ENCODE measurements at places on chromosomes 1 and 21.

GRCh38 chr1:185907246-185907645 is 173.1 kb downstream of the HMCN1 start:
- DNase-seq, result no peak

GRCh38 chr1:99590578-99591209 is 55.2 kb upstream of the PALMD start:
- no peak for DNase-seq

DNA sequence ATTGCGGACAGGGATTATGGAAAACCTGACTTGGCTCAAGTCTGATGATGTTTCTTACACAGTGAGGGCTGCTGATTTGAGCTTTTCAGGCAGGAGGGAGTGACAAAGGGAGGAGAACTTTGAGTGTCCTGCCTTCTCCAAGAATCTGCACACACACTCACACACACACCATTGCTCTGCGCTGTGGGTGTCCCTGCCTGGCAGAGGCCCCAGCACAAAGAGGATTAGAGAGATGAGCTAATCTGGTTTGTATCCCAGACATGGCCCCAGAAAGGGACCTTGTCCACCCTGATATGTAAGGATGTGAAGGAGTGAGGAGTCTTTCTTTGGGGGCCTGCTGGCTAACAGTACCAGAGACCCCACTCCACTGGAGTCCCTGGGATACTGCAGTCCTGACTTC is 5.9 kb upstream of the WNT2B start:
- DNase-seq, result no peak

DNA sequence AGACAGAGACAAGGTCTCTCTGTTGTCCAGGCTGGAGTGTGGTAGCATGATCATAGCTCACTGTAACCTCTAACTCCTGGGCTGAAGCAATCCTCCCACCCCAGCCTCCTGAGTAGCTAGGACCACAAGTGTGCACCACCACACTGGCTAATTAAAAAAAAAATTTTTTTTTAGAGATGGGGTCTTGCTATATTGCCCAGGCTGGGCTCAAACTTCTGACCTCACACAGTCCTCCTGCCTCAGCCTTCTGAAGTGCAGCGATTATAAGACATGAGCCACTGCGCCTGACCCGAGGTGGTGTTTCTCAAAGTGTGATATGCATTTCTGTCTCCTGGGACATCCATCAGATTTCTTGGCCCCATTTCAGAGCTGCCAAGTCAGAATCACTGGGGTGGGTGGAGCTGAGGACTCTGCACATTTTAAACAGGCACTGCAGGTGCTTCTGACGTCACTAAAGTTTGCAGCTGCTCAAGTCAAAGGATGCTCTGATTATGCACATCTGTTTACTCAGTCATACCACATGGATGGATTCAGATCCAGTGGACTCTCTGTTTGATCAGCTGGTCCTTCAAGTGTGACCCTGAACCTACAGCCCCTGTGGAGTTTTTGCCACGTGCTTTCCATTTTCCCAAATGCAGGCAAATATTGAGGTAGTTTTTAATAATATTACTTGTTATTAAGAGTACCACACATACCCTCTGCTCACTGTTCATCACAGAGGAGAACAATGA is 21.4 kb downstream of the TGFB2 start:
- DNase-seq, result no peak

GRCh38 chr1:115545096-115545720 is 96.6 kb upstream of the VANGL1 start:
- DNase-seq, result no peak

GRCh38 chr1:169576241-169576934 is 9.9 kb downstream of the F5 start:
- no peak for DNase-seq

- DNase-seq, result no peak
Measured at GRCh38 chr1:67429528-67430357, 459 bp downstream of the SERBP1 start.

DNA sequence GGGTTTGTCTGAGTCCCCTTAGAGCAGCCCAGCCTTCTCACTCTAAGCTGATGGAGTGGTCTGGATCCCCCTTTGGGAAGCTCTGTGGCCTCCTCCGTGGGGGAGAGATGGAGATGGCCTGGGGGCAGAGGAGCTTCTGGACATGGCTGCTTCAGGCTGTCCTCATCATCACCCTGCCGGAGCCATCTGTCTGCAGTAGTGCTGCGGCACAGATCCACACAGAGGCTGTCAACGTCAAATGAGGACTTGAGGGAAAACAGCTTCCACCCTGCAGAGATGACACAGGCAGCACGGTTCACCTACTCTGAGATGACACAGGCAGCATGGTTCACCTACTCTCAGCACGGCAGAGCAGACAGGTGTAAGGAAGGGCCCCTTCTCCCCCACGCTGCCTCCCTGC is 134.3 kb downstream of the IGSF21 start:
- no peak for DNase-seq

DNA sequence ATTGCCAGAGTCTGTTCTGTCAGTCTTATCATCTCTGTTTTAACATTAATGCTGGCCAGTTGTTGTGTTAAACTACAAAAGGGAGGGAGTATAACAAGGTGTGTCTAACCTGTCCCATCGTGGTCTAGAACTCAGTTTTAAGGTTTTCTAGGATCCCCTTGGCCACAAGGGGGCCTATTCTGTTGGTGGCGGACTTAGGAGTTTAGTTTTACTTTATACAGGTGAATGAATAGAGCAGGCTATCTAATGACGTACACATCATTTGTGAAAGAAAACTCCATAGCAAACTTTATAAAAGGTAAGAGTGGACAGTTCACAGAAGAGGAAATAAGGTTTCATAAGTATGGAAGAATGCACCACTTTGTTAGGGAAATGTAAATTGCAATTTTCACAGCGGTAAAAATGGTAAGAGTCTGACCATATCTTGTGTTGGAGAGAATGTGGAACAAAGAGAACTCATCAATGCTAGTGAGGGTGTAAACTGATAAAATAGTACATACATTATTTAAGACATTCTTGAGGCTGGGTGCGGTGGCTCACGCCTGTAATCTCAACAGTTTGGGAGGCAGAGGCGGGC is 2.5 kb upstream of the ATF6 start:
- DNase-seq, result no peak

GRCh38 chr1:84795966-84796600 is 96.9 kb downstream of the LPAR3 start:
- DNase-seq, result no peak

- DNase-seq, result no peak
Measured at GRCh38 chr1:65470766-65471165, 50.3 kb downstream of the LEPR start.

- no peak for DNase-seq
Measured at GRCh38 chr1:1085911-1086841, 12.1 kb upstream of the RNF223 start.

DNA sequence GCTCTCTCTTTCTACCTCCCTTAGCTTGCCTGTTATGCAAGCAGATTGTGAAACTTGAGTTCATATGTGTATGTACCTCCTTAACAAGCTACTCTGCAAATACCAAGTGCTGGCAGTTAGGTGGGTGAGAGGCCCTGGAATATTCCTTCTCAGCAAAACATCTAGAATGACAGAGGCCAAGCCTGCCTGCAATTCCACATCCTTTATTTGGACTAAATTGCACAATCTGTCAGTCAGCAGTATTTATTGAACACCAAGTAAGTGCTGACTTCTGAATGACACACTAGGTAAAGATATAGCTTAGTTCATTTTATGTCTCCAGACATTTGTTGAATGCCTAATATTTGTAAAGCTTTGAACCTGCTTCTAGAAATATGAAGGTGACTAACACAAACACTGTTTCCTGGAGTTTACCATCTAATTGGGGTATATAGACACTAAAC is 87.5 kb downstream of the RGL1 start:
- DNase-seq, result no peak

DNA sequence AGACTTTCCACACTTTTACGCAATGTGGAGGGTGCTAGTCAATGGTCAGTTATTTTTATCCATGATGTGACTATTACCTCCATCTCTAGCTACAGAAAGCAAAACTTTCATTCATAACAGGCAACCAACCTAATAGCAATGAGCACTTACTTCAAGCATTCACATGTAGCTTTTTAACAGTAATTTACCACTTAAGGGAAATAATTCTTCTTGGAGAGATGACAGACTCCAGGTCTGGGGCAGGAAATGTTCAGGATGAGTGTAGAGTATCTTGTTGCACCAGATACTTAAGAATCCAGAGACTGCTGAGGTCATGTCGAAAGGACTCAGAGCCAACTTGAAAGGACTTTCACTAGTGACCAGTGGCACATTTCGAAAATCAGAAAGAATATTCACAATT is 347.6 kb downstream of the CHRM3 start:
- DNase-seq, result no peak

DNA sequence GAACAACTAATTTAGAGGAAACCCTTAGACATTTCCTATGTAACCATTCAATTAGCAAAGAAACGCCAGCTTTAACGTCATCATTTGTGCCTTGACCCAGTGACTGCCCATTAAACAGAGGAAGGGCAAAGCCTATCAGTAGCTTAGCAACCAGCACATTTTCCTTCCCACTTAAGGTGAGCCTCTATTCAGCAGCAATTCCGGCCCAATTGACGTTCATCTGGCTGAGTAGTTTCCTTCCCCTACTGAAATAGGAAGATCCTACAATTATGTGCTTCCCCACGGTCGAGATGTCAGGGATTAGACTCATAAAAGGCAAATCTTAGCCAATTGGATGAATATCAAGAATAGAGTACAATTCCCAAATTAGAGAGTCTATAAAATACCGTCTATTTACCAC is 482.1 kb upstream of the ADAMTS5 start:
- no peak for DNase-seq

- DNase-seq, result no peak
Measured at GRCh38 chr1:109481646-109482045, 2.1 kb upstream of the ATXN7L2 start.

DNA sequence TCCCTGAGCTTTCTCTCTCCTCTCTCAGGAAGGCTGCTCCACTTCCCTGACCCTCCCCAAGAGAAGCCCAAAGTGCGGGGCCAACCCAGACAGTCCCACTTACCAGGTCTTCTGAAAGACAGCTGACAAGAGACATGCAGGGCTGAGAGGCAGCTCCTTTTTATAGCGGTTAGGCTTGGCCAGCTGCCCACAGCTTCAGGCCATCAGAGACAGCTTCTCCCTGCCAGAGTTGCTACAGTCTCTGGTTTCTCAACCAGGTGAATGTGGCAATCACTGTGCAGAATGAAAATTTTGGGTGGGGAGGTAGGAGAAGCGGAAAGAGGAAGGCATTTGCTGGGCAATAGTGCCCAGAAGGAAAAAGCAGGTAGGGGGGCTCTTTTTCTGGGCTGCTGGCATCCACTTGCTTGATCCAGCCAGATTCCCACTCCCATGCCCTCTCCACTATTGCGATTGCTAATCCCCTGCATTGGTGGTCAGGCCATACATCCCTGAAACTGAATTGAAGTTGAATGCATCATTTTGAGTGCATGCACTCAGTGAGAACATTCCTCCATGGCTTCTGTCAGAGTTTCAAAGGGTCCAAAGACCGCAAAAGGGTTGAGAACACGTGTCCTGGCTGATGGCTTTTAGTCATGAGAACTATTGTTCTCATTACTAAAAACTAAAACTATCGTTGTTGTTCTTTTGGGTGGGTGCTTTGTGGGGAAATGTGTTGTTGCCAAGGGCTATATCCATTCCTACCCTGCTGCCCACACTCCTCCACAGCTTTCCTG is at the start of gene S100A8:
S100A8 (minus strand) TSS at position 136 of the 773 bp plus-strand sequence. CDS start 538 bp downstream, outside the sequence.
- DNase-seq, result no peak

DNA sequence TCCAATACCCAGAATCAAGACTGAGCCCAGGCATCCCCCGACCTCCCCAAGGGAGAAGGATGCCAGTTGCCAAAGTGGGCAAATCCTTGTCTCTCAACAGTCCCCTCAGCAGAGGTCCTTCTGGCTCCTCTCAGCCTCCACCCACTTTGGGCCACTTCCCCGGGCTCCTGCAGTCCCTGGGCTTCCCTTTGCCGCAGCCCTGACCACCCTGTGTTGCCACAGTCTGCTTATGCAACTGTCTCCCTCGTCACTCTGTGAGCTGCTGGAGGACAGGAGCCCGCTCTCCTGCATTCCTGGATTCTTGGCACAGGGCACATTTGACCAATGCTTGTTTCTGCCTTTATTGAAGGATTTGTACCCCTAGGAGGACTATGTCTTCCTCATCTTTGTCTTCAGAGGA is 2.9 kb upstream of the LRP8 start:
- DNase-seq, result no peak

DNA sequence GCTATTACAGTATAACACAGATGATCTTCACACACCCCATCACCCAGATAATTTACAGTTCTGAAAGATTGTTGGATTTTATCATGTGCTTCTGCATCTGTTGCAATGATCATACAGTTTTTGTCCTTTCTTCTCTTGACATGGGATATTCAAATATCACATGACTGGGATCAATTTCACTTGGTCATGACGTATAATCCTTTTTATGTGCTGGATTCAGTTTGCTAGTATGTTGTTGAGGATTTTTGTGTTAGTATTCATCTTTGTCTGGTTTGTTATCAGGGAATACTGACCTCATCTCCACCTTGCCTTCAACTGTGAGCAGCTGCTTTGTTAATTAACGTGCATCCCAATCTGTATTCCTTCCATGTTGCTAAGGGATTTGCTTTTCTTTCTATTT is 44.7 kb upstream of the DISC1 start:
- DNase-seq, result no peak

DNA sequence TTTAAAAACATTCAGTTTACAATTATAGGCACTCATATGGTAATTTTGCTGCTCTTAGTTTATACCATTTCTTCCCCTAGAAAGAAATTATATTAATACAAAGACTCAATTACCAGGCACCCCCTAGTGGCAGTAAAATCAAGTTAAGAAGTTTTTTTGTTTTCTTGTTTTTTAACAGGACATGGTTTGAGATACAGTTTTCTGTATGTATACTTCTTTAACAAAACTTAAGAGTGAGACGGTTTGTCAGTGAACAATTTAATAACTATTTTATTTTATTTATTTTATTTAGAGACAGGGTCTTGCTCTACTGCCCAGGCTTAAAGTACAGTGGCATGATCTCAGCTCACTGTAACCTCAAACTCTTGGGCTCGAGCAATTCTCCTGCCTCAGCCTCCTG is 224.6 kb downstream of the FAF1 start:
- no peak for DNase-seq

DNA sequence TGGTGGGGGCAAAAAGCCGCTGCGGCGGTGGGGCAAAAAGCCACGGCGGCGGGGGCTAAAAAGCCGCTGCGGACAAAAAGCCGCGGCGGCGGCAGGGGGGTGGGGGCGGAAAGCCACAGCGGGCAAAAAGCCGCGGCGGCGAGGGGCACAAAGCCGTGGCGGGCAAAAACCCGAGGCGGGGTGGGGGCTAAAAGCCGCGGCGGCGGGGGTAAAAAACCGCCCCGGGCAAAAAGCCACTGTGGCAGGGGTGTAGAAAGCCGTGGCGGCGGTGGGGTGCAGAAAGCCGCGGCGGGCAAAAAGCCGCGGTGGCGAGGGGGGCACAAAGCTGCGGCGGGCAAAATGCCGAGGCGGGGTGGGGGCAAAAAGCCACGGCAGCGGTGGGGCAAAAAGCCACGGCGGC is 3901.8 kb downstream of the SRGAP2C start:
- DNase-seq, result no peak

- no peak for DNase-seq
Measured at GRCh38 chr1:158248118-158248517, 6.1 kb upstream of the CD1A start.

DNA sequence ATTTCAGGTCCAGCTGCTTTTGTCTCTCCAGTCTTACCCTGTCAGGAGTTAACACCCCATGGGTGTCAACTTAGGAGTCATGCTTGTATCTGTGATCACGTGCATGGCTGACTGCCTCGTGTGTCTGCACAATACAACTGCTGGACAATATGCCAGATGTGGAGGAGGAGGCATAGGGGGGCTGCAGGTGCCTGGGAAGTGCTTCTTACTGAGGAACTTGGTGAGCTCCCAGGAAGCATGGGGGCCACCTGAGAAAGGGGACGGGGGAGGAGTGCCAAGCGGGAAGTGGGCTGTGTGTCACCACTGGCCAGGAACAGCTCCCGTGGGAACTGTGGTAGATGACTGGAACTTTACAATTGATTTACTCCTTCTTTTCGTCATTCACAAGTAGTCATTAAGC is 9.5 kb downstream of the RHEX start:
- DNase-seq, result no peak

All from iPS DF 19.7 (cell line).